Astrocyte of the spinal cord (primary cell): ENCODE measurements at places on chromosomes 7 and 10.

- no peak for DNase-seq
Observed at GRCh38 chr7:87448388-87448787, 27.1 kb downstream of the ABCB4 start.

GRCh38 chr10:43032613-43033012 is 44.3 kb upstream of the RET start:
- DNase-seq, result no peak

- no peak for DNase-seq
Observed at GRCh38 chr7:12633582-12633981, 53.9 kb upstream of the ARL4A start.

- DNase-seq, result no peak
Observed at GRCh38 chr7:11492307-11492706, 339.7 kb downstream of the THSD7A start.

DNA sequence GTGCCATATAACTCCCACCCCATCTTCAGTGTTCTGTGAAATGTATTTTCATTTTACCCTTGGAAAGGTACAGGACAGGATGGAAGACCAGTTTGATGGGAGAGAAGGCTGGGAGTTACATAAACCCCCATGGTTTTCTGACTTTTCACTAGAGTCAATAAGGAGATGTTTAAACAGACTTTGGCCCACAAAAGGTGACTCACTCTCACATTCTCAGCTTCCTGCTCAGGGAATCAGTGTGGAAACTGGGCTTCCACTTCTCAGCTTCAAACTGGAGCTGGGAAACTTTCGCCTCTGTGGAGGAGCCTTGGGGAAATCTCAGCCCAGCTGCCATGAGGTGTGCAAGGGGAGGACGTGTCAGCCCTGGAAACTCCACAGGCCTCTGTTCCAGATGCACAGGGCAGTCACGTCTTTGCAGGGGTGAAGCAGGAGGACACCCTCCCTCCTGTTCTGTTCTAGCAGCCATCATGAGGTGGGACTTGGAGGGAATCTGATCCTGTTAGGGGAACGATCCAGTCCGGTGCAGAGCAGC is 560.5 kb upstream of the GALNT17 start:
- DNase-seq, result peak; percentile 78

- DNase-seq, result no peak
Observed at GRCh38 chr10:35752469-35753461, 110.7 kb upstream of the FZD8 start.

DNA sequence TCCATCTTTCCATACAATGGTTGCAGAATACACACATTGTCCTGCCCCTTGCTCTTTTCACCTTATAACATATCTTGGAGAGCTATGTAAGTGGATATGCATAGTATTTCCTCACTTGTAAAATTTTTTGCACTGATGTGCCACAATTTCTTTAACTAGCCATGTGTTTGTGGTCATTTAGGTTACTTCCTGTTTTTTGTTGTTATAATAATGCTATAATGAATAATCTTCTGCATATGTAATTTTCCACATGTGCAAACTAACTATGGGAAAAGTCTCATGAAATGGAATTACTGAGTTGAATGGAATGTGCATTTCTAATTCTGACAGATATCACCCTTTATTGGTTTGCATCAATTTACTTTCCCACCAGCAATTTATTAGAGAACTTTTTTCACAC is 2.8 kb downstream of the TAS2R41 start:
- no peak for DNase-seq

- no peak for DNase-seq
Observed at GRCh38 chr10:76555067-76555670, 1082.4 kb downstream of the KCNMA1 start.

DNA sequence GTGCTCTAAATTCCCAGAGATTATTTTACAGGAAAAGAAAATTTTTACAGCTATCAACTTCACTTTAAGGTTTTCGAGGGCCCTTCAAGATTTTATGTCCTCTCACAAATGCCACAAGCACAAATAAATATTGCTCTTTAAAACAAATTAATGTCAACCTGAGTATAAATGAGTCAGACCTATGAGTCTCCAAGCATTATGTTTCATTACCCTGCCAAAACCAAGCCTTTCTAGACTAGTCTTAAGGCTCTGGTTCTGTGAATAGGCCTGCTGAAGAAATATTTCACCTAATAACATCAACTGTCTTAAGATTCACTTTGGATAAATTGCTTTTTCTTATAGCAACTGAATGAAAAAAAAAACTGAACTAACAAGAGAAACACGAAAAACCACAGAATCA is 153.0 kb downstream of the PDE1C start:
- peak; percentile 33 for DNase-seq

DNA sequence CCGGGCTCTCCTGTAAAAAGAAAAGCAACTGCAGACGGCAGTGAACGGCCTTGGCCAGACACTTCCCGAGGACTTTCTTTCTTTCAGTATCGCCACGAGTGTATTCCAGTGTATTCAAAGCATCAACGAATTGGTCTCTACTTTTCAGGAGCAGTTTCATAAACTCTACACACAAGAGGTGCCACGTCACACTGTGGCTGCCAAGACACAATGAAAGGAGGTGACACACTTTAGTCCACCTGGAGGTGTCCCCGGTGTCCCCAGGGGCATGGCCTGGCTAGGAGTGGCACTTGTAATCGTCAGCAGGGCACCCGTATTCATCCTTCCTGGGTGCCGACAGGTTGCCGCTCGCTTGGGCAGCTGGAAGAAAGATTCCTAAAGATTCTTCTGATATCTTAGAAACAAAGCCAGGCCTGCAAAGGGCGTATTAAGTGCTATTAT is 5.0 kb downstream of the TNS3 start:
- peak; percentile 61 for DNase-seq
